ENCODE measurements at places on chromosomes 13 and 19.

GRCh38 chr19:47779524-47780214 lies 1.2 kb downstream of the SELENOW start:
- no peak for DNase-seq

- no peak for DNase-seq
Measured at GRCh38 chr13:36766295-36766694, 52.7 kb upstream of the RFXAP start.

DNA sequence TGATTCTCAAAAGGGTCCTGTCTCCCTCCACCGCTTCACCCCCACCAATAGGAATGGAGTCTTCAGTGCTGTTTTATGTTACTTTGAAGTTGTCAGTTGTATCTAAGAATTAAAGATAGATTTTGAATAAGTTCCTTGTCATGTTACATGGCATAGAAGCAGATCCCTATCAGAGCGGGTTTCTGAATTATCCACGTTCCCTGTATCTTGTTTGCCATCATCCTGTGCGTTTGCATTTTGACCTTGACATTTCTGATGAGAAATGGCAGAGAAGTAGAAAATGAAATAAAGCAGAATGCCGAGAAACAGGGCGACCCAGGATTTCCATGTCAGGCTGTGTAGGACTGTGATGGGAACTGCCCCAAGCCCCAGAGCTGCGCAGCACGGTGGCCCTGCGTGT lies 120.7 kb upstream of the RNF113B start:
- DNase-seq: no peak

DNA sequence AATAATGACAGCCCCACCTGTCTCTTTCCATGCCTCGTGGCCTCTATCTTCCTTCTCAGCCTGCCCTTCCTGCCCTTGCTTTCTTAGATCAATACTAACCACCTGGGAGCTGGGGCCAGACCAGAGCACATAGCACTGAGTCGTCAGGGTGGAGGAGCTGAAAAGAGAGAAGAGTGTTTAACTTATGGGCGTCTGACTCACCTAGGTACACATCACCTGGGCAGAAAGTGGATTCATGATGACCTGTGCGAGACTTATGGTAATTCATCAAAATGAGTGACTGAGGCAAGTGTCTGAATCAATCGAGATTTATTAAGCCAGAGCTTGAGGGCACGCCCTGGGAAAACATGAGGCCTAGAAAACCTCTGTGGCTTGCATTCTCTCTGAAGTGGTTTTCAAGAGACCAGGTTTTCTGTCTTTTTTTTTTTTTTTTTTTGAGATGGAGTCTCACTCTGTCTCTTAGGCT lies 19.2 kb downstream of the CEACAM6 start:
- peak; percentile 20 for DNase-seq

DNA sequence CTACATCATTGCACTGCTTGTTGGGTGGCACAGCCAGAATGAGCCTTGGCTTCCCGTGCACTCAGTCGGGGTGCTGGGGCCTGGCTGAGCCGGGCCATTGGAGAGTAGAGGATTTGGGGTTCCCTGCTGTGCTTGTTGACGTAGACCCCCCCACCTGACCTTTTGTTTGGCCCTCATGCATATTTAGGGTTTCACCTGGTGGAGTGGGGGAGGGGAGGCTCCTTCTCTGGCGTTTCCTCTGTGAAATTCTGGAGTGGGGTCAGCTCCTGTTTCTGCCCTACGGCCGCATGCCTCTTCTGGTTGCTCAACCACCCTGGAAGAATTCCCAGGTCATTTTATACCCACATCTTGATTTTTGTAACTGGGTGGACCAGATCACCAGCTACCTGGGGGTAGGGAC lies 82.8 kb downstream of the SIPA1L3 start:
- no peak for DNase-seq

- no peak for DNase-seq
Measured at GRCh38 chr13:101785858-101786257, 333.4 kb downstream of the ITGBL1 start.

DNA sequence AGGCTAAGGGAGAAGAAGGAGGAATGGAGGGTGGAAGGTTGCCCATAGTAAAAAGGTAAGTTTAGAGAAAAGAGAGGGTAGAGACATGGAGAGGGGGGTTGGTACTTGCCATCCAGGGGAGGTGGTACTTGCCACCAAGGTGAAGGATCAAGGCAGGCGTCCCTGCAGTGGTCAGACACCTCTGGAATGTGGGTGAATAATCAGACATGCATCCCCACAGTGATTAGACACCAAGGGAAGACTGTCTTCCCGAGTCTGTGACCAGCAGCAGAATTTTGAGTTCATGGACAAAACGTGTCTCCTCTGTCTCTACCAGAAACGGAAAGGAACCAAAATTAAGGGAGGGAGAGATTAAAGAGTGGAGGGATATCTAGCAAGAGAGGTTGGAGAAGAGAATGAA lies 27.1 kb upstream of the IGFL1 start:
- no peak for DNase-seq

- DNase-seq: no peak
Measured at GRCh38 chr13:50286324-50286723, 271.1 kb downstream of the KCNRG start.

DNA sequence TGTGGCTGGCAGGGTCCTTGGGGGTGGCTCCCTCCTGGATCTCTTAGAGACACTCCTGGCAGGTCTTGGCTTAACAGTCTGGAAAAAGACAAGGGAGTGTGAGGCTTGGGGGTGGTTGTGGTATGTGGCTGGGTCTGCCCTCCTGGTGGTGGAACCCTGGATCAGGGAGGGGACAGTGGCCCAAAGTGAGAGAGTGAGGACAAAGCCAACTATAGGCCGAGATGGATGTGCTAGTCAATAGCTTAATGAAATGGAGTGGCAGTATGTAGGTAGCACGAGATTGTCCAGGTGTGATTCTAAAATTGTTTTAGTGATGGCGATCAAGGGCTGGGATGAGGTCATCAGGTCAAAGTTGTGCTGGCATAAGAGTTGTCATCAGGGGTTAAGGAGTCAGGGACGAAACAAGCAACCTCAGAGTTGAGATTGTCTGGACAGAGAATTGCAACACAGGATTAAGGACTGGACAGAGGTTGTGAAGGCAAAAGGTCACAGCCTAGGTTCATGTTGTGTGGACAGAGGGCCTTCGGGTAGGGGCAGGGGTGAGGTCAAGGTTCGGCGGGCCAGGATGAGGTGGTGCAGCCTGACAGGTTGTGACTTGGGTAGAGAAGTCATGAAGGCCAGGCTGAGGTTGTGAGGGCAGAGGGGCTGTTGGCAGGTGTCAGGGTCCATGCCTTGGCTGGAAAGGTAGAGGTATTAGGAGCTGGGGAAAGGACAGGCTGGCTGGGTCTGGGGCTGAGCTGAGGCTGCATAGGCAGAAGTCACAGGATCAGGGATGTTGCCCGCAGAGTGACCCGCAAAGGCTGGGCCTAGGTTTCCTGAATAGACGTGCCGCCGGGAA lies 4.5 kb upstream of the RASAL3 start:
- DNase-seq: no peak

GRCh38 chr13:47299304-47299703 lies 402.5 kb upstream of the HTR2A start:
- no peak for DNase-seq

DNA sequence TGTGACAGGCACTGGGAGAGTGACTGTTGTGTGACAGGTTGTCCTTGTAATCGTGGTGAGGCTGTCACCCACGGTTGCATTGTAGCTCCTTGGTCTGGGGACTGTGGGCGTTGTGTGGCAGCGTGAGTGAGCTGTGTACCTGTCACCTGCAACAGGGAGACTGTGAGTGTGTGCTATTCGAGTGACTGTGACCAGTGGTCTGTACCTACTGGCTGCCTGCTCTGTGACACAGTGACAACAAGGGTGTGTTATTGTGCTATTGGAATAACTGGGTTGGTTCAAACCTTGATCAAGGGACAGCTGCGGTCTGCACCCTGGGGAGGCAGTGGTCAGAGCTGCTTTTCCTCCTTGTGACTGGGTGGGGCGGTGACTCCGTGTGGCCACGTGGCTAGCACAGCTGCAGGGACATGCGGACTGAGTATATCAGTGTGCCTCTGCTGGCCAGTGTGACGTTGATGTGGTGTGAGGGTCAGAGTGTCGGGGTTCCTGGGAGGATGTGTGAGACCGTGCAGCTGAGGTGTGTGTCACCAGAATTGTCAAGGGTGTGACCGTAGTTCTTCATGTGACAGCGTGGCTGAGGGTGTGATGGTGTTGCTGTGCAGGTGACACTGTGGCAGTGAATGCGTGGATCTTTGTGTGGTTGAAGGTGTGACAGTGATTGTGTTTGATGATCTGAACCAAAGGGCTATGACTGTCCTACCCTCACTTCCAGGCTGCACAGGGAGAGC lies 10.1 kb upstream of the NFIX start:
- no peak for DNase-seq

GRCh38 chr19:2227415-2228156 lies 8.5 kb downstream of the PLEKHJ1 start:
- DNase-seq: no peak

- no peak for DNase-seq
Measured at GRCh38 chr13:51601601-51602565, 17.6 kb downstream of the WDFY2 start.

DNA sequence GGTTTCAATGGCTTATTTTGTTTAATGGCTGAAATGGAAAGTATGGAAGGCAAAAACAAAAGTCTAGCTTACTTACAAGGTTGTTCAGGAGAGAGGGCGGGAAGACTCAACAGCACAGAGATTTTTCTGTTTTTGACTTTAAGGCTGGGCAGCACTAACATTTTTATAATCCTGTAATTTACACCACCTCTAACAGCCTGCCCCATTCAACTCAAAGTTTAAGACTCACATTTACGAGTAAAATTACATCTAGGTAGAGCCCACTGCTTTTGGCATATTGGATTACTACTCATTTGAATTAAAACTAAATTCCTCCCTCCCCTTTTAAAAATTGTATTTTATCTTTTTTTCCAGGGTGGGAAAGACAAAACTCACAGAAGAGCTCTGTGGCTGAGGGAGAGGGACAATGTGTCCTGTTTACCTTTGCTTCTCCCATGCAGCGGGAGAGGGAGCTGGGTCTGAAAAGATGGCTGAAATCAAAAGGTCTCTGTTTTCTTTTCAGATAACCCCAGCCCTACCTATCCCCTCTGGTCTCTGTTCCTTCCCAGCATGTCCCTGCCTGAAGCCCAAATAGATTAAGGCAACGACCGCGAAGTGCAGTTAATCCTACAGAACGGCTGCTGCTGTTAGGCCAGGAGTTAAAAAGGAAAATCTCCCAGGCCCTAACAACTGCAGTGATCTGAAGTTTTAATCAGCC lies 6.6 kb downstream of the EFNB2 start:
- DNase-seq: no peak

DNA sequence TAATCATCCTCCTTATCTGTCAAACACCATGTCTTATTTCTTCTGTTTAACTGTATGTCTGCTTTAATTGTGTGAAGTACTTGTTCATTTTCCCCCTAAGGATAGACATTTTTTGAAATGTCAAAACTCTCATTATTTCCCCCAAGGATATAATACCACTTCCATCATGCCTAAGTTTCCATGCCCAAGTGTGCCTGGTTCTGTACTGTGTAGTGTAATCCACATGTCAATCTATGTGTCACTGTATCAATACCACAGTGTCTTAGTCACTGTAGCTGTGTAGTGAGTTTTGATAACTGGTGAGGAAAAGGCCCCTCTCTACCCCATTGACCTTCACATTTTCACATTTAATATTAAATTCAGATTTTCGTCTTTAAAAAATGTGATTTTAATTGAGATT lies 1265.5 kb downstream of the PCDH9 start:
- DNase-seq: no peak

DNA sequence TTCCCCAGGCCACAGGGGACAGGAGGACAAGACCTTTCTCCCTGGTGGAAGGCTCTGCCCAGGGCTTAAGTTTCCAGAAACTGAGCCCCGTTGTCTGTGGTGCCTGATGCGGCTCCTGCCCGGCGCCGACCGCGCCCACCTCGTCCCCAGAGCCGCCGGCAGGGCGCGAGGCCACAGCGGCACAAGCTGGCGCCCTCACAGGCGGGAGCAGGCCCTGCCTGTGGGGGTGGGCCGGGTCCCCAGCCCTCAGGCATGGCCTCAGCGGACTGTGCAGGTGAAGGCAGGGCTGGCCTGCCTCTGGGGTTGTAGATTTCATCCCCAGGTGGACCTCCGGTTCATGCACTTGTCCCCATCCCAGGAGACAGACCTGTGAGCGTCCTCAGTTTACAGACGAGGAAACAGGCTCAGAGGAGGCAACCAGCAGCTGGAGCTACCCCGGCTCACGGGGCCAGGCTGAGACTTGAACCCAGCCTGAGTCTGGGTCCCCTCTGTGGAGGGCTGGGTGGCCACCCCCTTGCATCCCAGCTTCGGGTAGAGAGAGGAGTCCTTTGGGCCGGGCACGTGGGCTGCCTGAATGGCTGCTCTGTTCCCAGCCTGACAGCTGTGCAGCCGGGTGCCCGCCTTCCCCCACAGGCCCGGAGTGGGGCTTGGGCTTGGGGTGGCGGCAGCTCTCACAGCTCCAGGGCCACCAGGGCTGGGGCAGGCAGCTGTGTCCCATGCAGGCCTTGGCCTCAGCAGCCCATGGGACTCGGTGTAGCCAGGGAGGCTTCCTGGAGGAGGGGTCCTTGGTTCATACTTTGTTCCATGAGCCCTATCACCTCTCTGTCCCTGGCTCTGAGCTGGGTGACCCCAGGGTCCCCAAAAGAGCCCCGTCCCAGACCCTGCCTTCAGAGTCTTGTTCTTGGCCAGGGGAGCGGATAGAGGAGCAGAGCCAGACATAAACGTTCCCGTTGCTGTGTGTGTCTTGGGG lies 26.8 kb downstream of the PIAS4 start:
- no peak for DNase-seq

DNA sequence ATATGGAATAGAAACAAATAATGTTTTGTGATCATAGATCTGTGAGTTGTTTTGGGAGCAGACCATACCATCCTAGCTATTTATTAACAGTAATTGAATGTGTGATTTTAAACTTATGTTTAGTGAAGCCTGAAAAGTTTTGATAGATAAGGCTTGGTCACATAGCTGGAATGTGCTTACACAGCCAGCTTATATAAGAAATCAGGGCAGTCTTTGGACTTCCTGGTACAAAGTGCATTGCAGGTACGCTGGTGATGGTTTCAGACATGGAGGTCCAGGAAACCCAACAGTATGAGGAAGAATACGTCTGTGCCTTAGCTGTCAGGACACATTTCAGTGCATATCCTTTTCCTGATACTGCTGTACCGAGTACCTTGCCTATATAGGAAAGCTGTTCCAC lies 2316.2 kb upstream of the PCDH20 start:
- DNase-seq: no peak

DNA sequence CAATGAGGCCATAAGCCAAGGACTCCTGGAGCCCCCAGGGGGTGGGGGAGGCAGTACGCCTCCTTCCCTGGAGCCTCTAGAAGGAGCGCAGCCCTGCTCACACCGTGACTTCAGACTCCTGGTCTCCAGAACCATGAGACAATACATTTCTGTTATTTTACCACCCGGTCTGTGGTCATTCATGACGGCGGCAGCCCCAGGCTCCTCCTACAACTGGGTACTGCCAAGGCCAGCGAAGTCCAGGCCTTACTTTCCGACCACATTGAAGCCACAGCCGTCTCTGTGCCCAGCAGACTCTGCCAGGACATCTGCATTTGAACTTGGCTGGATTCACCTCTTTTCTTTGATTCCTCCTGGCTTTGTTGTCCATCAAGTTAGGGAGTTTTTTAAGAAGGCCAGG lies 10.5 kb downstream of the GNG7 start:
- DNase-seq: no peak

Data from activated T-helper 1 cell treated with Interleukin-2 at 50 U/mL for 16 hours (primary cell).